ENCODE measurements at places on chromosomes 7 and 10.

DNA sequence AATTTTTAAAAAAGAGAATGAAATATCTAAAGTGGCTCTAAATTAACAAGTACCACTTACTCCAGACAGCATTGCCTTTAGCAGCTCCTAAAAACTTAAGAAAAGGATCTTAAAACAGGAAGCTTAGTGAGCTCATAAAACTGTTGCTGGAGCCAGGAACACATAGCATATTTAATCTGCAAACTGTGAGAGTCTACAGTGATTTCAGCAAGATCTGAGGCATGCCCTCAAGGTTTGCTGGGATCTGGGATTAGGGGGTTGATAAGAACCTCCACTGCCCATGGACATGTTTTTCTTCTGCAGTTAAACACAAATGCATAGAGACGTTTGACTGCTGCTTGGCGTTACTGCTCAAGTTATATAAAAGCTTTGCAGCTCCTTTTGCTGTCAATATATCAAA, 3.8 kb downstream of the GLI3 start:
- no peak for DNase-seq

- DNase-seq = no peak
Measured at GRCh38 chr10:6780008-6780677, 200.1 kb upstream of the PRKCQ start.

- no peak for DNase-seq
Measured at GRCh38 chr7:135644729-135645128, 17.6 kb upstream of the STMP1 start.

DNA sequence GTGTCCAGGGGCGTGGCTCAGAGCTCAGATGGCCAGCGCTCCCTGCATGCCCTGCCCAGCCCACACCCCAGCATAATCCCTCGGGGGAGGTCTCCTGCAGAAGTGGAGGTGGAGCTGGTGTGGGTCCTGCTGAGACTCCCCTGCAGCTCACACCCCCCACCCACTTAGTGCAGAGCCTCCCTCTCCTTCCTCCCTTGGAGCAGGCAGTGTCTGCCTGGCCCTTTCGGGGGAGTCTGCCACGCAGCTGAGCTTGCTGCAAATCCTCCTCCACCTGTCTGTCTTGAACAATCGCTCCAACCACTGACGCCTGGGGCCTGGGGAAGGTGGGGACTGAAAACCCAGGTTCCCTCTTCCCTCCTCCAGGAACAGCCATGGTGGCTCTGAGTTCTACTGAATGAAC, 219.7 kb upstream of the PPP2R2D start:
- no peak for DNase-seq

DNA sequence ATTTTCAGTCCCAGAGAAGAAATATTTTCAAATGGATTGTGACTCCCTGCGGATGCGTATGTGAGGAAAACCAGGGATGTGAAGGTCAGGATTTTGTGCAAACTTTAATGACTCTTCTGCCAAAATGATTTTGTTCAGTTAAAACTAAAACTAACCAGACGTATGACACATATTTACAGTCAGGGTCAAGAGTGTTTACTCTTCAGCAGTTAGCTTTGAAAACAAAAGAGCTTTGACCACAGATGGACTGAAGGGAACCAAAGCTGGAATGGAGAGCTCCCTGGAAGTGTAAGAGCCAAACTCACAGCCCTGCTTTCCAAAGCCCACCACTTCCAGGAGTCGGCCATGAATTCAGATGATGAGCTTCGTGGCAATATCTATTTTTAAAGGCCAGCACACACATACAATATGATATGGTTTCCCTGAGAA, 15.5 kb downstream of the SVIL start:
- no peak for DNase-seq

GRCh38 chr10:24915304-24915703, 37.1 kb downstream of the PRTFDC1 start:
- no peak for DNase-seq

DNA sequence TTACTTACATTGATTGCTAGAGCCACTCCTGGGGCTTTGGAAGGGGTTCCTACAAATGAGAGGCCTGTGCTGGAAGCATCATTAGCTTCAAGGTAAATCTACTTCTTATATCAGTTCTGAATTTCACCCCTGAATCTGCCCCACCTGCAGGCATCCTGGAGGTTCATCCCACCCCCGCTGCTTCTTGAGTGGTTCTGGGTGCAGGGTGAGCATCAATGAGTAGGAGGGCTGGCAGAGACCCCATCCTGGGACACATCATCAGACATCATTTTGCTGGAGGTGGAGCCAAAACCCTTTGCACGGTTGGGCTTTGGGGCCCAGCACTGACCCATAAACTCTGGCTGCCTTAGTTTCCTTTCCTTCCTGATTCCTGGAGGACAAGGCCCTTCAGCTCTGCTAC, 143.7 kb downstream of the PTPN20 start:
- no peak for DNase-seq

DNA sequence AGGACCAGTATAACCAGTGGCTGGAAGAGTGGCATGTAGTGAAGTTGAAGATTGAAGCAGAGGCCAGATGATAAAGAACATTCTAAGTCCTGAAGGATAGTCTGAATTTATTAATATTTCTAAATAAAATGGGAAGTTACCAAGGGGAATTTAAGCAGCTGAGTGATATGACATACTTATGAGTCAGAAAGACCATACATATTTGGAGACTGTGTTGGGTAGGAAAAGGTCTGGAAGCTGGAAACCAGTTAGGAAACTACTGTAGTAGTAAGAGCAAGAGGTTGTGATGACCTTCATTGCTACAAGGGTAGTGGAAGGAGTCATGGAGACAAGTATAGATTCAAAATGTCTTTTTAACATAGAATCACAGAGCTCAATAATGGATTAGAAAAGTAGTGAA, 752.3 kb downstream of the SUGCT start:
- no peak for DNase-seq

GRCh38 chr10:17605936-17606335, 11.2 kb downstream of the HACD1 start:
- no peak for DNase-seq

GRCh38 chr7:113267271-113267670, 148.9 kb upstream of the SMIM30 start:
- no peak for DNase-seq

- no peak for DNase-seq
Measured at GRCh38 chr10:15163253-15163828, 5.2 kb downstream of the NMT2 start.

DNA sequence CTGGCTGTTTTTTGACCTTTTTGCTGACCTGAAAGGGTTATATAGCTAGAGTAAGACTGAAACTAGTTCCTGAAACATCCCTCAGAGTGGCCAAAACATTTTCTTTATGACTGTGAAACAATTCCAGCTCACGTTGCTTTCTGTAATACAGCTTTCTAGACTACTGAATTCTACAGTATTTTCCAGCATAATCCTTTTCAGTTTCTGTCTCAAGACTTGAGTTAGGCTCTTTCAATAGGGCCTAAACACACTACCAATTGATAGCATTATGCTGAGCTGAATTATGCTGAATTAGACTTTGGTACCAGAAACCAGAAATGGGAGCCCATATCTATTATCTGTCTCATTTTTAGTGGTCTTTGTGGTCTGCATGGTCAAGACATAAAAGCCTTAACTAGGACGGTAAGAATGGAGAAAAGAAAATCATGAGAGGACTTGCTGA, 72.6 kb downstream of the EPDR1 start:
- DNase-seq = no peak

GRCh38 chr10:114363745-114364454, 40.4 kb downstream of the AFAP1L2 start:
- DNase-seq = no peak

DNA sequence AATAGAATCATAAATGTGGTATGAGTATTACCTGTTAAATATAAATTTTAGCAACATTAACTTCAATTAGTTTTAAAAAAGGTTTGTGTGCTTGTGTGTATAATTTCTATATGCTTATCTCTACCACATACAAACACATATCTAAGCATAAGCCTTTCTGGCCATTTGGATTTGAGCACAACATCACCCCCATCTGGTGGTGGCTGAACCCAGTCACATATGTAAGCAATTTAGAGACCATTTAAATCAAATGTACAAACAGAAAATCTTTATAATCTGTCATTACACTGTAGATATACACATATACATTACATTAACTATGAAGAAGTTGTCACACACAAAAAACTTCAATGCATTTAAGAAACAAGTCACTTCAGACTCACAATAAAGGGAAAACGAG, 31.7 kb downstream of the GPR22 start:
- peak; percentile 3 for DNase-seq

- no peak for DNase-seq
Measured at GRCh38 chr7:146652176-146652575, 535.6 kb downstream of the CNTNAP2 start.

DNA sequence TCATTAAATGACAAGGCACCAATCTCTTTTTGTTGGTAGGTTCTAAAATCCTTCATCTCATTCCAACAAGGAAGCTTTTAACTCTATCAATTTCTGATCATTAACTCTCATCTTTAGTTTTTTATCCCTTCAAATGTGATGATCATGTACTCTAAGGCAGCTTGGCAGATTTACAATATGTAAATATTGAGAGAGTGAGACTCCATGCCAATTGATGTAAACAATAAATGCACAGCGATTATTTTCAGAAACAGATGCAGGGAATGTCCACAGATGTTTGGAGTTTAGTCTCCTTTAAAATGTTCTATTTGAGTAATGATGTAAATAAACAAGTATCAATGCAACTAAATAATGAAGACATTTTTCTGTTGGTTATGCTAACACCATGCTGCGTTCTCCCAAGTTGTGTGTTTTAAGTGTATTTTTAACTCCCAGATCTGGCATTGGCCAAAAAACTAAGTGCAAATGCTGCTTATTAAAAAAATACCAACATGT, 213.8 kb downstream of the AHR start:
- DNase-seq = no peak

- no peak for DNase-seq
Measured at GRCh38 chr7:128264477-128264876, 23.4 kb downstream of the LEP start.

DNA sequence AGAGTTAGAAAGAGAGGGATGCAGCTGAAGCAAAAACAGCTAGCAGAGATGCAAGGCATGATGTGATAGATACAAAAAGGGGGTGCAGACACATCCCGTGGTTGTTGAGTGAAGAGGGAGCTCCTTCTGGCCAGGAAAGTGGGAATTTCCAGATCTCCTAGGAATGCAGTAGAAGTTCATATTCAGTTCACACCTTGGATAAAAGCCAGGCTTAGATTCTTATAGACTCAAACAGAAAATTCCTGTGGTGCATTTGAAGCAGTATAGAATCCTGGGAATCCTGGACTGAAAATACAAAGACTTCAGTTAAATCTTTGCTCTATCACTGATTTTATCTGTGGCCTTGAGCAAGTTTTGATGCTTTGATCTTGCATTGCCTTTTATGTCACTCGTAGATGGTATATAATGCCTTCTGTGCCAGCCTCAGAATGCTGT, 33.9 kb downstream of the SGPL1 start:
- DNase-seq = peak; percentile 46

GRCh38 chr10:72272689-72273409, 875 bp upstream of the DDIT4 start:
- DNase-seq = peak; percentile 80

- DNase-seq = no peak
Measured at GRCh38 chr10:44566786-44567185, 181.9 kb upstream of the CXCL12 start.

DNA sequence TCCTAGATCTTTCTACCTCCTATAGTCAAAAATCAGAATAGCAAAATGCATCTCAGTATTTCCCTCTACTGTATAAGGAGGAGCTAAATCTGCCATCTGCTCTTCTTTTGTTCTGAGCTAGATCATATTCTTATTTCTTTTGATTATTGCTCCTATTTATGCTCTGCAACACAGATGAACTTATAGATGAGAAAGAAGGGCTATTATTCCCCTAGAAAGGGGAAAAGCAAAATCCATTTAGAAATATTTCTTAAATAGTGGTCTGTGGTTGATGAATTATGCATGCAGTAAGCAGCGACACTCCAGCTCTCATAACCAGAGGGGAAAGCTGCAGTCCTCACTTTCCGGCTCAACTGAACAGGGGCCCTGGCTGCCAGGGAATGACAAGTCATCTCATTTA, 207.3 kb upstream of the SORCS1 start:
- DNase-seq = no peak

GRCh38 chr7:7565746-7566650, 686 bp upstream of the MIOS start:
- DNase-seq = no peak

DNA sequence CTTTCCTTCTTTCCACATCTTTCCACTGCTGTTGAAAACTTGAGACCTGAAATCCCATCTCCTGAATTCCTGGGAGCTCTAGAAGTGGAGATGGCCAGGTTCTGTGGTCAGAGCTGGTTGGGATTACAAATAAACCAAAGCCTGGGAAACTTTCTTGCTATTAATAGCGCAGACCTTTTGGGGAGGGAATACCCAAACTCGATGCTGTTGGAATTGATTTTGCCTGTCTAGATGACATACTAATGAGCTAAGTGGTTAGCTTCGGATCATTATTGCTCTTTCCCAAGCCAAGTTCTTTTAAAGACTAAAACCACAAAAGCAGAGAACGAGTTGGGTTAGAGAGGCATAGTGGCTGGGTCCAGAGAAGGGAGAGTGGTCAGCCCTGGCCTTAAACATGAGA, 76.6 kb downstream of the TCF7L2 start:
- no peak for DNase-seq

DNA sequence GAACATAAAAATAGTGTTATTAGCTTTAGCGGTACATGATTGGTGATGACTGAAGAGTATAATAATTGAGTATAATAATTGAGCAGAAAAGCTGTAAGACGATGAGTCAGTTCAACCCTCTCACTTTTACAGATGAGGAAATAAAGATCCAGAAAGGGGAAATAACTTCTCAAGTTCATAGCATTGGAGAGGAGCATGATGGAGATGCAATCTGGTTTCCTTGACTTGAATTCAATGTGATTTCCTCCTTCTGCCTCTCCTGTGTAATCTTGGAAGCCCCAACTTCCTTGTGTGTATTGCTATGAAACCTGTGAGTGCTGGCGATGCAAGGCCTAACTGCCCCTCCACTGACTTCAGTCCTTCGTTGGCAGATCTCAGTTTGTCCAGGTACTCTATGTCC, 265.1 kb downstream of the LRMDA start:
- no peak for DNase-seq

- DNase-seq = no peak
Measured at GRCh38 chr7:155551785-155552611, 5.6 kb upstream of the CNPY1 start.

DNA sequence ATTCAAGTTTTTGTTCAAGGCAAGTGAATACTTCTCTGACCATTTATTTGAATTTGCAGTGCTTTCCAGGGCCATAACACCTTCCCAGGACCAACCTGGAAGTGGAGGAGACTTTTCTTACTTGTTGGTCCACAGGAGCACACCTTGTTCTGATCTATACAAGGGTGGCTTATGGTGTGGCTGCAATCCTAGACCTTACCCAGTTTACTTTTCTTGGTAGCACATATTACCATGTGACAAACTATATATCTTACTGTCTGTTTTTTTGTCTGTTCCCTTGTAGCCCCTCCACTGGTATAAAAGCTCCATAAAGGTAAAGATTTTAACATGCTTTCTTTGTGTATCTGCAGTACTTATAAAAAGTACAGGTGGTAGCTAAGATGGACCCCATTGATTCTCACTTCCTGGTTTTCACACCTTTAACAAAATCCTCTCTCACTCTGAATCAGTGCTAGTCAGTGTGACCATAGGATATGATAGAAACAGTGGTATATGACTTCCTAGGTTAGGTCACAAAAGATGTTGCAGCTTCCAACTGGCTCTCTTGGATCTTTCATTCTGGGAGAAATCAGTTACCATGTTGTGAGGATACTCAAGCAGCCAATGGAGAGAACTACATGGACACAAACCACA, 5.6 kb upstream of the ASB4 start:
- DNase-seq = no peak

GRCh38 chr10:113007821-113008220, 57.8 kb downstream of the TCF7L2 start:
- DNase-seq = no peak

All from HTR-8/SVneo (cell line).